Effector CD4-positive, alpha-beta T cell (primary cell): ENCODE measurements at places on chromosomes 2 and 18.

DNA sequence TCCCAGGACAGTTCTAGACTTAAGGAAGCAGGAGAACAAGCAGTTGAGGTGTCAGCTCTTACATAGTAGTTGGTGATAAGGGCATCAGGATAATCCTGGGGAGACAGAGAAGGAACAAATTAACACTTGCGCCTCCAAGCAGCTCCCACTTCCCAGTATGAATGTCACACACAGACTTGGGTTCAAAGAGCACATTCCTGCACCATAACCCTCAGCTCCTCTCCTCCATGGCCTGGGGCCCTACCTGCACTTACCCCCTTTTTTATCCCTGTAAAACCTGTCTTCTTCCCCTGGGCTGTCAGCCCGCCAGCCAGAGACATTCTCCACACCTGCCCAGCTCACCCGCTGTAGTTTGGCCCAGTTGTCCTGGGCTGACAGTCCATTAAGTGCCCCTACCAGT is 3.9 kb upstream of the UCN start:
- no peak for DNase-seq

GRCh38 chr2:150392614-150393013 is 94.9 kb downstream of the RND3 start:
- no peak for DNase-seq

GRCh38 chr2:133418021-133418420 is 150.2 kb downstream of the NCKAP5 start:
- DNase-seq: no peak

- no peak for DNase-seq
Observed at GRCh38 chr2:64414736-64415435, 39.1 kb upstream of the LGALSL start.

GRCh38 chr2:39821871-39822270 is 42.8 kb upstream of the THUMPD2 start:
- DNase-seq: no peak

DNA sequence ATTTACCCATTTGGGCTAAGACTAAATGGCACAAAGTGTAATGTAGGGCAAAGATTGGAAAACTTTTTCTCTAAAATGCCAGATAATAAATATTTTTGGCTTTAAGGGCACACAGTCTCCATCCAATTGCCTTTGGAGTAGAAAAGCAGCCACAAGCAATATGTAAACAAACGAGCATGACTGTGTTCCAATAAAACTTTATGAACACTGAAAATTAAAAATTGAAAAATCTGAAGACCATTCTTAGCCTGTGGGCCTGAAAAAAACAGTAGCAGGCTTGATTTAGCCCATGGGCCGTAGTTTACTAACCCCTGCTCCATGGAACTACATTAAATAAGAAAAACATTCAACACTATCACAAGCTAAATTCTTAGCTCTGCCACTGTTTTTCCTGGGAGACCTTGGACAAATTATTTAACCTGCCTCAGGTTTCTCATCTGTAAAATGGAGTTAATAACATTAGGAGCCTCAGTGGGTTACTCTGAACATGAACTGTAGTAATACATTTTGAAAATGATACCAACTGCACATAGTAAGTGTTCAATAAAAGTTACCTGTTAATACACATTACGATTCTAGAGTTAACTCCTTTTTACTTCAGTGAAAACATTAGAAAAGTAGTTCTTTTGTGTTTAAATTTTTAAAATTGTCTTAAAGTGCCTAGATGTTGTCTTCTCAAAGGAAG is 1.3 kb downstream of the IFIH1 start:
- no peak for DNase-seq

DNA sequence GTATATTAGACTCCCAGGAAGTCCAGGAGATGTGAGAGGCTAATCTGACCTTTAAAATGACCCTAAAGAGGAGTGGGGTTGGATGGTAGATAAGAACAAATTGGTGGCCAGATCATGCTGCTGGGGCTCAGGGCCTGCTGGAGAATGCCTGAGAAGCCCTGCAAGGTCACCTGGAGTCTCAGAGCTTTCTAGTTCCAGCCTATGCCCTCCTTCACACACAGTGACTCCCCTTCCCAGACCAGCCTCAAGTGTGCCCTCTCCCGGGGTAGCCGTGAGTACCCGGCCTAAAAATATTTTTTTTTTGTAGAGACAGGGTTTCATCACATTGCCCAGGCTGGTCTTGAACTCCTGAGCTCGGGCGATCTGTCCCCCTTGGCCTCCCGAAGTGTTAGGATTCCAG is 44.2 kb upstream of the FZD5 start:
- no peak for DNase-seq

DNA sequence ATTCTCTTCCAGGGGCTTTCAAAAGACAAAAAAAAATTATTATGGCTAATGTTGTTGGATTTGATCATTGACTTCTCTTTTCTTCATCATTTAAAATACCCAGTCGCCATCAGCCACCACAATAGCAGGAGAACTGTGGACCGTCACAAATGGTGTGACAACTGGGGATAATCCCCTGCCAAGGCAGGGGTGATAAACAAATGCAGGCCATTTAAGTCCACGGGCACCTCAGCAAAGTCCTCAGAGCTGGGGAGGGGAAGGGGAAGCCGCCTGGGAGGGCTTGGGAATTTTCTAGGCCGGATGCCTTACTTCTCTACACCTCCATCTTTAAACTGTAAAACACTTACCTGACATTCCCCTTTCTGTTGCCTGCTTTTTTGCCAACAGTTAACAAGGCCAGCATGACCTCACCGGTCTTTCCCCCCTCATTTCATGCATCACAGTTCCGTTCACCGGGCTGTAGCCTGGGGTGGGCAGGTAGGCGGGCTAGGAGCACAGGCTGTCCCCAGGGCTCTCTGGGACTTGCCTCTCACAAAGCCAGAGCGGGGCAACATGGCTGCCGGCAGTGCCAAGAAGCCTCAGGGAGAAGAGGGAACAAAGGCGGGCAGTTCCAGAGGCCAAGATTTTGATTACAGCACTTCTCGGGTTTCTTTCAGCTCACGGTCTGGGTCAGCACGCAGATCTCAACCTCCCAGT is 820.4 kb downstream of the BCL11A start:
- no peak for DNase-seq

GRCh38 chr2:18901242-18901641 is 311.9 kb upstream of the NT5C1B start:
- no peak for DNase-seq

DNA sequence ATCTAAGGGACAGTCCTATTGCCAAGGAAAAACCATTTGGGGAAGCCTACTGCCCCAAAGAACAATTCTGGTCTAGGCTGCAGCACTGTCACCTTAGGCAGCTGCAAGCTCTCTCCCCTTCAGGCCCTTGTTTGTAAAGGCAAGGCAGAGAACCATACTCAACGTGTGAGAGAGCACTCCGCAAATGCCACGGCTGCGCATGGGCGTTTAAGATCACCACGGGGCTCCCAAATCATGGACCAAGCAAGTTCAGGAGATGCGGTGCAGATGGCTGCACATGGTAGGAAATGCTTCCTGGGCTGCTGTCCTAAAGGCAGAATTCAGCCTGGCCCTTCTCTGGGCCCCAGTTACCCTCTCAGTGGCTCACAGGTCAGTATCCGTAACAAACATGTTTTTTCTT is 15.5 kb downstream of the ERFE start:
- no peak for DNase-seq

- peak; percentile 6 for DNase-seq
Observed at GRCh38 chr2:131413148-131413747, 49.3 kb upstream of the RAB6D start.

GRCh38 chr18:44849361-44849760 is 168.7 kb downstream of the SETBP1 start:
- DNase-seq: no peak
